ENCODE measurements at places on chromosomes 1 and 21.
A peak's percentile ranks its signal among the peaks of the same experiment; 100 is the strongest.

- DNase-seq, result no peak
Observed at GRCh38 chr21:38794978-38795377, 10.8 kb upstream of the ETS2 start.

GRCh38 chr1:24152631-24153494, 9.9 kb upstream of the IL22RA1 start:
- DNase-seq, result no peak

DNA sequence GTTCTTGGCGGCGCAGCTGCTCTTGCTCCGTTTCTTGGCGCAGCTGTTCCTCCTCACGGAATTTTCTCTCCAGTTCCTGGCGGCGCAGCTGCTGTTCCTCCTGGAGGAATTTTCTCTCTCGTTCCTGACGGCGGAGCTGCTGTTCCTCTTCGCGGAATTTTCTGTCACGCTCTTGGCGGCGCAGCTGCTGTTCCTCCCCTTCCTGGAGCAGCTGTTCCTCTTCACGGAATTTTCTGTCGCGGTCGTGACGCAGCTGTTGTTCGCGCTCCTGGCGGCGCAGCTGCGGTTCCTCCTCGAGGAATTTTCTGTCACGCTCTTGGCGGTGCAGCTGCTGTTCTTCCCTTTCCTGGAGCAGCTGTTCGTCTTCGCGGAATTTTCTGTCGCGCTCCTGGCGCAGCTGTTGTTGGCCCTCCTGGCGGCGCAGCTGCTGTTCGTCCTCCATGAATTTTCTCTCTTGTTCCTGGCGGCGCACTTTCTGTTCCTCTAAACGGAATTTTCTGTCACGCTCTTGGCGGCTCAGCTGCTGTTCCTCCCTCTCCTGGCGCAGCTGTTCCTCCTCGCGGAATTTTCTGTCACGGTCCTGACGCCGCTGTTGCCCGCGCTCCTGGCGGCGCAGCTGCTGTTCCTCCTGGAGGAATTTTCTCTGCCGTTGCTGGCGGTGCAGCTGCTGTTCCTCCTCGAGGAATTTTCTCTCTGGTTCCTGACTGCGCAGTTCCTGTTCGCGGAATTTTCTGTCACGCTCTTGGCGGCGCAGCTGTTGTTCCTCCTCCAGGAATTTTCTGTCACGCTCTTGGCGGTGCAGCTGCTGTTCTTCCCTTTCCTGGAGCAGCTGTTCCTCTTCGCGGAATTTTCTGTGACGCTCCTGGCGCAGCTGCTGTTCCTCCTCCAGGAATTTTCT, 7.0 kb downstream of the TCHH start:
- DNase-seq, result peak; percentile 31

- DNase-seq, result no peak
Observed at GRCh38 chr1:227941509-227942020, 6.2 kb downstream of the WNT9A start.

DNA sequence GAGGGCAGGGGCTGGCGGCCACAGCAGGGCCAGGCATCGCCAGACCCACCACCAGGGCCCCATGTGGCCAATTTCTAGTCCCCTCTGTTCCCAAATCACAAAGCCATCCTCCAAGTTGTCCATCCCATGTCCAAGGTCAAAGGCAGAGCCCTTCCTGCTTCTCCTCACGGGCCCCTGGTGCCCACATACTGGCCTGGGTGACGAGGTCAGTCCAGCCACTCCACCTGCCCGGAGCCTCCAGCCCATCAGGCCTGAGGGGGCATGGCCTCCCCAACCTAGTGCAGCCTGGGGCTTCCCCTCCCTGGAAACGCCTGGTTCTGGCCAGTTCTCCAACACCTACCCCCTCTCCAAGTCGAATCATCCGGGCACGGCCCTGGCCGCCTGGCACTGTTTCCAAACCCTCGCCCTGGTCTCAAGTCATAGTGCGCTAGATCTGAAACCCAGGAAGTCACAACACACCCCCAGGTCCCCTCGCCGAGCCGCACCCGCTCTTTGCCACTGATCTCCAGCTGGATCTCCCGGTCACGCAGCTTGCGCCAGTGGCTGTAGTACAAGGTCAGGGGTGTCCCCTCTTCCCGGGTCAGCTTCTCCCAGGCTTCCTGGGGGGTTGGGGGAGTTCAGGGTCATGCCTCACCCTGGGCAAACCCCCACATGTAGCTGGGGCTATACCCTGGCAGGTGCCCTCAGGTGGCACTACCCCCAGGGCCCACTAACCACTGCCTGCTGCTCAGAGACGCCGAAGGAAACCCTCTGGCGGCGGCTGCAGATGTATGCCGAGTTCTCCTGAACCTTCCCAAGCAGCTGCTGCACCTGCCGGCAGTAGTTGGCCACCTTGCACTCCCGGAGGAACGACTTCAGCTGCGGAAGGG, 13.1 kb downstream of the NOC2L start:
- no peak for DNase-seq

DNA sequence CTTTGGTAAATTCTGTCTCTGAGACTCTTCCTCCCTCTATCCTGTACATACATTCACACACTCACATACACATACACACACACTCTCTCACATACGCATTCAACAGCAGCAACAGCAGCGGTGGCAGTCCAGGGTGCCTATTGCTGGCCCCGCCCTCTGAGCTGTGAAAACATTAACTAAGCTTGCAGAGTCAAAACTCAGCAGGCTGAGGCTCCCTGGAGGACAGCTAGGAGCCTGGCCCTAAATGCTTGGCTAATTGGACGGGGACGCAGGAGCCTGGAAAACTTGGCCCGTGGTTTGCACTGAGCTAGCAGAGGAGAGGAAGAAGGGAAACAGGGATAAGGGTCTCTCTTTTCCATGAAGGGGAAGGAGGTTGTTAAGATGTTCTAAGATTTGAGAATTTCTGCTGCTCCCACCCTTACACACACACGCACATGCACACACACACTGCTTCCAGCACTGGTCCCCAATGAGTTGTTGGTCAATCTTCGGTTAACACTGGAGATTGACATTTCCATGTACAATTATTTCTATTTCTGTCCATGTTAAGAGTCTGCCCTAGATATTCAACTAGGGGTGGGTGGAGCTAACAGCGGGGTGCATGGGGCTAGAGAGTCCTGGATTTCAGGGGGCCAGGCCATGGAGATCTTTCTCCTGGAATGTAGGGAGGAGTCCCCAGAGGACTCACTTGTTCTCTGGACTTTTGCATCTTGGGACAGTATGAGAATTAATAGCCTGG, 94.2 kb downstream of the PLXNA2 start:
- no peak for DNase-seq

- DNase-seq, result no peak
Observed at GRCh38 chr1:77900687-77901293, 12.4 kb downstream of the NEXN start.

DNA sequence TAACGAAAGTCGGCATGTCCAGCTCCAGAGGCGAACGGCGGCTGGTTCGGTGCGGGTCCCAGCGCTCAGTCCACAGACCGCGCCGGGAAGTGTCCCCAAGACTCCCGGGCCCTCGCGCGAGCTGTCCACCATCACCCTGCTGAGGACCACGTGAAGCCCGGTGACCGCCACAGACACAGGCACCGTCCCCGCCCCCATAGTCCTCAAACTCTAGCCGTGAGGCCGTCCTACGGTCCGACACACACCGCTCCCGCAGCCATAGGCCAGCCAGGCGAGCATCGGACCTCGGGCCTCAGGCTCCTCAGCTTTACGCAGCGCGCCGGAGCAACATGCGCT, 535 bp downstream of the SETD4 start:
- peak; percentile 27 for DNase-seq

- DNase-seq, result no peak
Observed at GRCh38 chr1:13947658-13948057, 247.7 kb downstream of the PRDM2 start.

DNA sequence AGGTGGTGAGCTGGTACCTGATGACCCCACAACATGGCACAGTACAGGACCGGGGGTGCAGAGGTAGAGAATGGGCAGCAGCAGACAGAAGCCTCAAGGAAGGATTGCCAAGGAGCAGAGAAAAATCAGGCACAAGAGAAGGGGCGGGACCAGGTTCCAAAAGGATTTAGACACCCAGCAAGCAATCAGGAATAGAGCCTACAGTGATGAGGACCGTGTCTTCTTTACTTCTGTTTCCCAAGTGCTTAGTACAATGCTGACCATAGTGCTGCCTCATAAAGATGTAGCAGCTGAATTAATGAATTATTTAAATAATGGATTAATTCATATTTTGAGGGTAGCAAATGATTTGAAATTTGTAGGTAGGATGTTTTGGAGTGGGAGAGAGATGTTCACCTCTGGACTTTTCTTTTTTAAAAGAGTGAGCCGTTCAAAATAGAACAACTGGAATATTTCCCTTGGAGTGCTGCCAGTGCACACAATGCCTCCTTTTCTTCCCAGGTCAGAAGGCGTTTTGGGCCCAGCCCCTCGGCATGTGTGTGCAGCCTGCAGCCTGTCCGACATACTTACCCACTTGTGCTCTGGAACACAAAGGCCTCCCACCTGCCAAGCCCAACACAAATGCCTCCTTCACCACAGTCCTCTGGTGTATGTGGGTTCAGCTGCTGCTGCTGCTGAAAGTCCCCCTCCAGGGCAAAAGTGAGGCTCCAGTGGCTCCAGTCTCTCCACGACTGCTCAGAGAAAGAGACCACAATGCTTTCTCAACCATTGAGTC, 19.6 kb downstream of the KANK4 start:
- DNase-seq, result no peak

DNA sequence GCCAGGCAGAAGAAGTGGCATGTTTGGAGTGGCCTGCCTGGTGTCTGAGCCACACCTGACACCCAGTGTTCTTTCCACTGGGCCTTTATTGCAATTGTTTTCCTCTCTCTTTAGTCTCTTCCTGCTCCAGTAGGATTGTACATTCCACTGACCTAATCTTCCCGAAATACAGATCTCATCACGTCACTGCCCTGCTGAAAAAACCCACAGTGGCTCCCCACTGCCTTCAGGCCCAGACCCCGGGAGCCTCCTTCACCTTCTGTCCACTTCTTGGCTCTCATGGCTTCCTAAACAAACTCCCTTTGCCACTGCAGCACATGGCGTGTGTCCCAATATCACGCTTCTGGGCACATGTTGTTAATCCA, 25.3 kb upstream of the ATP5PO start:
- no peak for DNase-seq

DNA sequence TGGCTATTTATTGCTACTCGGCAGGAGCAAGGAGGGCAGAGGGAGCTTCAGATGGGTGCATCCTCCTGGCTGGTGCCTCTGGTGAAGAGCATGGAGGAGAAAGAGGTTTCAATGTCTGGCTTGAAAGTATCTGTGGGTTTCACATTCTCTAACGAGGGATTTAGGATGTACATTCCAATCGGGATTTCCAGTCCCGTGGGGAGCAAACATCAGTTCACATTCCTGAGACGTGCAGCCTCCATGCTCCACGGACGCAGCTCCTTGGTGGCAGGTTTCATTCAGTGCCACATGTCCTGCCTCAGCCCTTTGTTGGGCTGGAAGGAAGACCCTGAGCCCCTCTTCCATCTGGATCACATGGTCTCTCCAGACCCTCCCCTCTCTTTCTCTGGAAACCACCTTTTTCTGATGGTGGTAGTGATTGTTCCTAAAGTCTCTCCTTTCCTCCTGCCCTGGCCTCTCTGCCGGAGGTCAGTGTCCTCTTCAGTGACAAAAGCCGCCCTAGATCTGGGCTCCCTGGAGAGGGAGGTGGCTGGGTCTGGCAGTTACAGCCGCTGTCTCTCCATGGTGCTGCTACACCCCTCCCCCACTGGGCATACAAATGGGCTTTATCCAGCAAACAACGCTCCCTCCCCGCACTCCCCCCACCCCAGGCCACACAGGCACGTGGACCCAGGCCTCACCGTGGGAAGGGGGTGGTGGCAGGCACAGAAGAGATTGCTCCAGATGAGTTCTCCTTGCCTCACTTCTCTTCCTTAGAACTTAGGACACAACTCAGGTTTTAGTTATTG, 826 bp upstream of the CA14 start:
- no peak for DNase-seq

DNA sequence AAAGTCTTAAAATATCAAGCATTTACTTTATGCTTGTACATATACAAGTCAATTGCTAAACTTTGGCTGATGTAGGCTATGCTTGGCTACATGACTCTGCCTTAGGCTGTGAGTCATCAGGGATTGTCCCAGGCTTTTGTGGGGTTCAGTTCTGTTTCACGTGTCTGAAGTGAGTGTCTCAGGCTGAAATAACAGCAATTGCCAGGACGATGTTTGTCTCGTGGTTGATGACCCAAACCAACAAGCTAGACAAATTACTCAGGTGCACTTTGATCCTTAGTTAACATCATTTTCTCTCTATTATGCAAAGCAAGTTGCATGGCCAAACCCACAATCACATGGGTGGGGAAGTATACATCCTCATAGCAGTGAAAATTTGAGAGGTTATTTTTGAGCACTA, 410.1 kb downstream of the BRINP3 start:
- no peak for DNase-seq

DNA sequence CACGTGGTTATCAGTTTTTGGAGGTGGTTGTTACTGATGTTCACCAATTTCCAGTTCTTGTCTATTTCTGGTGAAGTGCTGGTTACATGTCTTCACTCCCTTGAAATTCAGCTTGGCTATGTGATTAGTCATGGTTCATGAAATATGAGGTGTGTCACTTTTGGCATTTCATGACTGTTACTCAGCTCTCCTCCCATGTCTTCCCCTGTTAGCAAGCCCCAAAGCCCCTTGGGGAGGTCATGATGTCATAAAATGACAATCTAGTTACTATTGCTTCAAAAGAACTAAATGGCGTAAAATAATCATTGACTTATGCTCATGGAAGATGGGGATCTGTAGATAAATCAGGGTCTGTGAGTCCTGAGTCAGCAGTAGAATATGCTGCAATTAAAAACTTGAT, 425.1 kb downstream of the SETD4 start:
- DNase-seq, result no peak

DNA sequence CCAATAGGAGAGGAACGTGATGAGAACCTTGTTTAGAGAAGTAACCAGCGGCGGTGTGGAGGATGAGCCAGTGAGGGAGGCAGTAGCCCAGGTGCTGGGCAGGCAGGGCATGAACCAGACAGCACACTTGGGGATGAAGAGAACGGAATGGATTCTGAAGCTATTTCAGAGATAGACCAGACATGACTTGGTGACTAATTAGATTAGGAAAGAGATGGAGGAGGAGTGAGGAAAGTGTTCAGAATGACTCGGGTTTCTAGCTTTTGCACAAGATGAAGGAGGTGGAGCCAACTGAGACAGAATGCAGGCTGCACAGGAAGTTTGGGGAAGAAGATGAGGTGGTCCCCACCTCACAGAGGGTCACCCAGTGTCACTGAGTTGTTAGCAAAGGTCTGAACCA, 5.1 kb downstream of the PEF1 start:
- DNase-seq, result no peak

- DNase-seq, result no peak
Observed at GRCh38 chr1:74579425-74579824, 67.0 kb upstream of the LRRC53 start.

DNA sequence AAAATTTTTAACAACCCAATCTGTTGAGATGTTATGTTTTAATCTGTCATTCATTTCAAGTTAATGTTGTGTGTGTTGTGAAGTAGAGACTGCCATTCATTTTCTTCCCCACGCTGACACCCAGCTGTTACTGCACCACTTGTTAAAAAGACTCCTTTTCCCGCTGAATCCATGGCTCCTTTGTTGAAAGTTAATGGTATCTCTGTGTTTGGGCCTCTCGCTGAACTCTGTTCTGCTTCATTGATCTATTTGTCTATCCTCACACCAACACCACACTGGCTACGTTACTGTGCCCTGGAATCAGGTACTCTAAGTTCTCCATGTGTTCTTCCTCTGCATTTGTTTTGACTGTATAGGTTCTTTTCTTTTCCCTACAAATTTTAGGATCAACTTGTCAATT, 58.2 kb downstream of the PDE9A start:
- no peak for DNase-seq

- peak; percentile 46 for DNase-seq
Observed at GRCh38 chr1:27349784-27350662, 8.2 kb downstream of the SYTL1 start.

GRCh38 chr1:116478621-116479020, 92.2 kb downstream of the CD58 start:
- DNase-seq, result no peak

All from kidney capillary endothelial cell (primary cell).